ENCODE measurements at places on chromosomes 1 and 21. TPM values are rescaled to one million over a fixed set of nuclear protein-coding genes. Genes with fewer than 3 reads are reported as not detected.

Gene MPZL1
- 165 TPM for total RNA-seq

GRCh38 chr1:2528016-2528415 lies 1.6 kb upstream of the PANK4 start:
- H3K27me3 ChIP-seq: peaks cover 8% of the 10 kb centered on the region
- H3K27ac ChIP-seq: no peak overlapping the region
- DNase-seq: no peak
- no peaks in the 10 kb centered on the region for H3K36me3 ChIP-seq
- H3K4me1 ChIP-seq: peaks cover 44% of the 10 kb centered on the region

GRCh38 chr1:47575855-47576757 lies 138.3 kb downstream of the FOXD2 start:
- H3K36me3 ChIP-seq: no peaks in the 10 kb centered on the region
- H3K4me1 ChIP-seq: peaks cover 56% of the 10 kb centered on the region
- H3K4me3 ChIP-seq: peak overlapping the region; percentile 68

Gene PLA2G2D
- not detected for total RNA-seq

Gene PRR9
- total RNA-seq: not detected

GRCh38 chr1:23291706-23292105 lies 52.4 kb downstream of the HNRNPR start:
- DNase-seq: no peak
- no peak overlapping the region for H3K4me3 ChIP-seq
- H3K36me3 ChIP-seq: peaks cover 36% of the 10 kb centered on the region
- peak overlapping the region; percentile 56 for H3K27ac ChIP-seq
- peaks cover 50% of the 10 kb centered on the region for H3K4me1 ChIP-seq

Gene KMO
- not detected for total RNA-seq

DNA sequence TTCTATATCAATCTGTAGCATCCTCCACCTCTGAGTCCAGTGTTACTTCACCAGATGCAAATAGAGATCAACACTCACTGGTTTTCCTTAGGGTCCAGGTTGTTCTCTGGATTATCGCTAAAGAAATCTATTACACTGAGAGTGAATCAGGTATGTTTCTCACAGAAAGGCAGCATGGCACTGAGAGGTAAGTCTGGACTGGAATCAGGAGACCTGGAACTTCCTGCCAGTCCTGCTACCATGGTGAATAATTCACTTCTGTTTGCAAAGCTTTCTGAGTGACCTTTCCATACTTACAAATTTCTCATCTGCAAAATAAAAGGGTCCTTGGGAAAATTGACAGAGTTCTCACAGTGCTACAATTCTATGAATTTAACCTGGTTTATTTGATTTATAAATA lies 1583.3 kb downstream of the MRPL39 start:
- H3K4me1 ChIP-seq: no peaks in the 10 kb centered on the region
- H3K4me3 ChIP-seq: no peak overlapping the region
- H3K27me3 ChIP-seq: no peaks in the 10 kb centered on the region
- H3K27ac ChIP-seq: no peak overlapping the region
- no peaks in the 10 kb centered on the region for H3K36me3 ChIP-seq

DNA sequence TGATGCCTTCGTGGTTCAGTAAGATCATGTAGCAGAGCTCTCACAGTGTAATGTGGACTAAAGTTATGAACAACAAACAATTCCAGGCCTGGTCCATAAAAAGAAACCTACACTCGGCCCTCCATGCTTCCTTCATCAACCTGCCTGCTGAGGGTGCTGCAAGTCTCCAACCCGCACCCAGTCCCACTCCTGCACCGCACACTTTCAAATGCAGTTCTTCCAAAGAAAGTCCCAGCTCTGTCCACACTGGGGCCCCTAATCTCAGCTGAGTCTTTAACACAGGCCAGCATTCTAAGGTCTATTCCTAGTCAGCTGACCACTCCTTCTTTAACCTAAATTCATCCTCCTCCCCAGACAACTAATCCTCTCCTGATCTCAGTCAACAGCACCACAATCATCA lies 71.5 kb upstream of the NR5A2 start:
- DNase-seq: no peak

GRCh38 chr1:198776602-198777029 lies 137.8 kb downstream of the PTPRC start:
- H3K27ac ChIP-seq: peak overlapping the region; percentile 94
- no peaks in the 10 kb centered on the region for H3K36me3 ChIP-seq

Gene CFHR5
- not detected for total RNA-seq

Gene NCAM2
- 3.7 TPM for total RNA-seq

DNA sequence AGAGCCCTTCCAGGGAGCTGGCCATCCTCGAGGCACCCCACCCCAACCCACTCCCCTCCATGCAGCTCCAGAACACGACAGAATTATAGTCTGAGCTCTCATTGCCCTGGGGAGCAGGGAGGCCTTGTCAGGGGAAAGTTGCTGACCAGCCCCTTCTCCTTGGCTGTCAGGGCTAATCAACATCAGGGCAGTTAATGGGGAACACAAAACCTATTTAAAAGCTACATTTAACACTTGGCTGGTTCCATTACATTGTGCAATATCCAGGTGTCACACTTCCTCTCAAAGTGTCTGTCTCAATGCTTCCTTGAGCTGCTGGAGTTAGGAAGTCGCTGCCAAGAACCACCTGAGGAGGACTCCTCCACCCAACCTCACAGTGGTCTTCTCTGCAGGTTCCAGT lies 111.8 kb upstream of the GRIK3 start:
- H3K4me1 ChIP-seq: no peaks in the 10 kb centered on the region
- no peak for DNase-seq
- no peaks in the 10 kb centered on the region for H3K27me3 ChIP-seq
- no peak overlapping the region for H3K4me3 ChIP-seq
- H3K36me3 ChIP-seq: no peaks in the 10 kb centered on the region
- no peak overlapping the region for H3K27ac ChIP-seq

GRCh38 chr1:112369392-112370285 lies 26.4 kb upstream of the CTTNBP2NL start:
- peaks cover 4% of the 10 kb centered on the region for H3K4me1 ChIP-seq
- H3K27ac ChIP-seq: no peak overlapping the region
- peak; percentile 75 for DNase-seq
- H3K27me3 ChIP-seq: peaks cover 25% of the 10 kb centered on the region
- H3K36me3 ChIP-seq: no peaks in the 10 kb centered on the region

- peaks cover 99% of the 10 kb centered on the region for H3K4me1 ChIP-seq
- peaks cover 13% of the 10 kb centered on the region for H3K36me3 ChIP-seq
- peak overlapping the region; percentile 70 for H3K27ac ChIP-seq
- H3K4me3 ChIP-seq: peak overlapping the region; percentile 9
- DNase-seq: no peak
- H3K27me3 ChIP-seq: no peaks in the 10 kb centered on the region
These were observed 153.0 kb downstream of the TNFSF18 start for GRCh38 chr1:172897738-172898137.

Gene AGRN
- 131 TPM for total RNA-seq

DNA sequence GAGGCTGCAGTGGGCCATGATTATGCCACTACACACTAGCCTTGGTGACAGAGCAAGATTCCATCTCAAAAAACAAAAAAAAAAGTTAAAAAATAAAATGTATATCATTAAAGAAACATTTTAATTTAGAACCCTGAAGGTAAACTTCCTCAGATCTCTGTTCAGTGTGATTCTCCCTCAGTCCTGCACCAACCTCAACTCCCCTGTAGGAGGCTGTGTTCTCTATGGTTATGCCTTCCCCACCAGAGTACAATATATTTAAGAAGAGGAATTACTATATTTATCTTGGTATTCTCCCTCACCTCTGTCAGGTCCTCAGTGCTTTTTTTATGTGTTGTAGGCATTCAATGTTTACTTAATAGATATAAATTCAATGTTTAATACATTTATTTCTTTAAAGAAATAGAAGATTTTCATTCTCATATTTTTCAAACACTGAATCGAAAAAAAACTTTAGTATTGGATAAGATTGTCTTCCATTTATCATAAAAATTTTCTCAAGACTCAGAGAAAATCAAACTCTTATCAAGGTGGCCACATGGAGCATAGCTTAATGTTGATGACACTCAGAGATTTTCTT lies 4.8 kb upstream of the LRRC8B start:
- no peaks in the 10 kb centered on the region for H3K36me3 ChIP-seq
- H3K27me3 ChIP-seq: peaks cover 10% of the 10 kb centered on the region
- no peak overlapping the region for H3K27ac ChIP-seq
- peaks cover 16% of the 10 kb centered on the region for H3K4me1 ChIP-seq

DNA sequence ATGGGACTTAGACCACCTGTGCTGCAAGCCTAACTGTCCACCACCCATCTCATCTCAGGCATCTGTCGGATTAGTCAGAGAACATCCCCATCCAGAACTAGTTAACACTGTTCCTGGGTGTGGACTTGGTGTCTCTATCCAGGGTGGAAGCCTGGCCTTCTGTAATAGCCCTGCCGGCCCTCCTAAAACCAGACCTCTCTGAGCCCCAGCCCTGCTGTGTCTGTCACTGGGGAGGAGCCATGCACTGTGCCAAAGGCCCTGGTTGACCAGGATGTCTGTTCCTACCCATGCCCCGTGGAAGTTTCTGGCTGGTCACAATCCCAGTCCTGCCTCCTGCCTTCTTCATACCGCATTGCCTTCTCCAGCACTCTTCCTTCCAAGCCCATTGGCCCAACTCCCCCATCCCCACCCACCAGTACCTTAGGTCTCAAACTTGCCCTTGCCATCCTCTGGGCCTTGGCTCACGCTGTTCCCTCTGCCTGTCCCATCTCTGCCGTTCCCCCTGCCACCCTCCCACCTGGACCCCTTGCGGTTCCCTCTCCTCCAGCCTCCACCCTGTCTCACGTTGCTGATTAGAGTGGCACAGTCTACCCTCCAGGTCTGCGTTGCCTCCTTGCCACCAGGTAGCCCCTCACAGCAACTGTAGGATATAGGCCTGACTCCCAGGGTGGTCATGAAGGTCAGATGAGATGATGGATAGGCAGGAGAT lies 105.6 kb downstream of the EPHB2 start:
- H3K36me3 ChIP-seq: no peaks in the 10 kb centered on the region
- no peak for DNase-seq
- H3K27ac ChIP-seq: no peak overlapping the region
- no peaks in the 10 kb centered on the region for H3K27me3 ChIP-seq

GRCh38 chr1:211281320-211282022 lies 22.3 kb downstream of the RCOR3 start:
- no peaks in the 10 kb centered on the region for H3K27me3 ChIP-seq
- peaks cover 15% of the 10 kb centered on the region for H3K36me3 ChIP-seq
- H3K4me1 ChIP-seq: no peaks in the 10 kb centered on the region

GRCh38 chr21:38858026-38858811 lies 52.5 kb downstream of the ETS2 start:
- no peaks in the 10 kb centered on the region for H3K36me3 ChIP-seq
- H3K27ac ChIP-seq: no peak overlapping the region
- H3K4me1 ChIP-seq: peaks cover 33% of the 10 kb centered on the region
- DNase-seq: no peak
- H3K27me3 ChIP-seq: peaks cover 12% of the 10 kb centered on the region

DNA sequence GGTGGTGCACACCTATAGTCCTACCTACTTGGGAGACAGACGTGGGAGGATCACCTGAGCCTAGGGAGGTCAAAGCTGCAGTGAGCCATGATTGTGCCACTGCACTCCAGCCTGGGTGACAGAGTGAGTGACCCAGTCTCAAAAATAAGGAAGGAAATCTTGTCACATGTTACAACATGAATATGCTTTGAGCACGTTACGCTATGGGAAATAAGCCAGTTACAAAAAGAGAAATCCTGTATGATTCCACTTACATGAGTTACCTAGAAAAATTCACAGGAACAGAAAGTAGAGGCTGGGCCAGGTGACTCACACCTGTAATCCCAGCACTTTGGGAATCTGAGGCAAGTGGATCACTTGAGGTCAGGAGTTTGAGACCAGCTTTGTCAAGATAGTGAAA lies 6.7 kb upstream of the PADI6 start:
- H3K4me1 ChIP-seq: peaks cover 12% of the 10 kb centered on the region
- peaks cover 28% of the 10 kb centered on the region for H3K27me3 ChIP-seq
- no peak overlapping the region for H3K4me3 ChIP-seq
- H3K27ac ChIP-seq: no peak overlapping the region

DNA sequence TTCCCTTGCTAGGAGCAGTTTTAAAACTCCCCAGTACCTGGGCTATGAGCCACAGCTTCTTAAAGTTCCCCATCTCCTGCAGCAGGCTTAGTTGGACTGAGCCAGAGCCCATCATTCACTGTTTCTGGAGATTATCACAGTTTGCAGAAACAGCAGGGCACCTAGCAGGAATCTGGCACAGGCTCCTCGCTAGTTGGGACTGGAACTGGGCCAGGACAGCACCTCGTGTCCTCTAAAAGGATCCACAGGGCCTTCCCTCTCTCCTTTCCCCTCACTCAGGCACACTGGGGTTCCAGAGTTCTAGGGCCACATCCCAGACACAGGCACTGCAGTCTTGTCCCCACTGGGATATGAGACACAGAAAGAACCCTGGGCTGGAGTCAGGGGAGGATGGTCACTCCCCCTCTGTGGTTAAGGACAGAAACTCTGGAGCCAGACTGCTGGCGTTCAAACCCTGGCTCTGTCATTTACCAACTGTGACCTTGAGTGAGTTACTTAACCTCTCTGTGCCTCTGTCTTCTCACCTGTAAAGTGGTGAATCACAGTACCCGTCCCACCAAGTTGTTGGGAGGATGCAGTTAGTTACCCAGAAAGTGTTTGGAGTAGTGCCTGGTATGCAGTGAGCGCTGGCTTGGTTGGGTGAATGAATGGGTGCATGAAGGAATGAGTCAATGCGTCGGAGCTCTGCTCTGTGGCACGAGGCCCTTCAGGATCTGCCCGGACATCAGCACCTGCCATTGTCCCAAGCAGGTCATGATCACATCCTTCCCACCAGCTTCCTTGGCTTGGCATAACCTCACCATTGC lies 18.8 kb upstream of the ECE1 start:
- H3K4me3 ChIP-seq: peak overlapping the region; percentile 9
- H3K4me1 ChIP-seq: peaks cover 83% of the 10 kb centered on the region
- peaks cover 3% of the 10 kb centered on the region for H3K27me3 ChIP-seq
- peak overlapping the region; percentile 77 for H3K27ac ChIP-seq

Gene GLMN
- total RNA-seq: 7.3 TPM

DNA sequence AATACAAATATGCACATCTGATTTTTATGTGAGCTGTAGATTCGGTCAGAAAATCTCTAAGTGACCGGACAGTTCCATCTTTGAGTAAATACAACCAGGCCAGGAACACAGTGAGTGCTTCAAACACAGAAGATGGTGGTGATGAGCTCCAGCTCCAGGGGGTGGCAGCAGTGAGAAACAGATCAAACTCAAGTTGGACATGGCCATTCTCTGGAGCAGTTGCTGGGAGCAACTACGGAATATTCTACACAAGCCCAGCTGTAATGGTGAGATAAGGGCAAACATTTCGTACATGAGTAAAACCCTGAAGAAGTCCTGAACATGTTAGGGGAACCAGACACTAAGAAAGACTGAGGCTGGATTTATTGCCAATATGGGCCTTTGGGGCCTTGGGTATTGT lies 100.7 kb downstream of the BARHL2 start:
- H3K27me3 ChIP-seq: no peaks in the 10 kb centered on the region
- H3K27ac ChIP-seq: no peak overlapping the region
- no peak overlapping the region for H3K4me3 ChIP-seq
- H3K36me3 ChIP-seq: no peaks in the 10 kb centered on the region

DNA sequence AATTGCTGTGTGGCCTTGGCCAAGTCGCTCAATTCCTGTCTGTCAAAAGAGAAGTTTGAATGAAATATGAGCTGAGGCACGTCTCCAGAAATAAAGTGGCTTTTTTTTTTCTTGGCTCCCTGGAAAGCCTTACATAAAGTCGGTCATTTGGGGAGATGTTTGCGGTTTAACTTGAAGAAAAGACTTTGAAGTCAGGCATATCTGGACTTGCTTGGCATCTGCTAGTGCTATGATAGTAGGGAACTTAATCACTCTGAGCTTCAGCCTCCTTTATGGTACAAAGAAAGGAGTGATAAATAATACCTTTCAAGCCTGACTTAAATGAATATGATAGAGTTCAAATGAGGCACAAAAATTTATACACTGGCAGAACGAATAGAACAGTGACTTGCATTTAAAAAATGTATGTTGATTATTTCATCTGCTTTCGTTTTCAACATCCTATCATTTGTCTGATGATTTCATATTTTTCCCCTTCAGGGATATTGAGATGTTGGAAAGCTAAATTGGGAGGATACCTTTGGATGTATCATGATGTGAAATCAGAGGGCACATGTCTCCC lies 60.2 kb downstream of the FASLG start:
- H3K4me1 ChIP-seq: peaks cover 46% of the 10 kb centered on the region
- no peaks in the 10 kb centered on the region for H3K27me3 ChIP-seq
- DNase-seq: no peak
- H3K27ac ChIP-seq: no peak overlapping the region
